Hematopoietic multipotent progenitor cell treated with erythropoietin and hydrocortisone succinate and interleukin-3 and kit ligand, for 4 days (in vitro differentiated cells): ENCODE measurements at places on chromosomes 7 and 10.
A peak's percentile ranks its signal among the peaks of the same experiment; 100 is the strongest.

- no peak for DNase-seq
Measured at GRCh38 chr10:17476073-17476472, 21.7 kb upstream of the ST8SIA6 start.

DNA sequence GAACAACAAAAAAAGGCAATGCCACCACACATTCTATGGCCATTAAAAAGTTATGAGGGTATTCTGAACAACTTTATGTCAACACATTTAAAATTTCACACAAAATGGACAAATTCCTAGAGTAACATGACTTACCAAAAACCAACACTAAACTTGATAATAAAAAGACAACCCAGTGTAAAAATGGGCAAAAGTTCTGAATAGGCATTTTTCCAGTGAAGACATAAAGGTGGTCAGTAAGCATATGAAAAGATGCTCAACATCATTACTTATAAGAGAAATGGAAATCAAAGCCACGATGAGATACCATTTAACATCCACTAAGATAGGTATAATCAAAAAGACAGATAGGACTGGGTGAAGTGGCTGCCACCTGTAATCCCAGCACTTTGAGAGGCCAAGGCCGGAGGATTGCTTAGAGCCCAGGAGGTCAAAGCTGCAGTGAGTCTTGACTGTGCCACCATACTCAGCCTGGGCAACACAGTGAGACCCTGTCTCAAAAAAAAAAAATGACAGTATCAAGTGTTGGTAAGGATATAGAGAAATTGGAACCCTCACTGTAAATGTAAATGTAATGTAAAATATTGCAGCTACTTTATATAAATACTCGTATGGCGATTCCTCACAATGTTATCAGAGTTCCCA, 71.1 kb upstream of the OIT3 start:
- DNase-seq: no peak

- DNase-seq: peak; percentile 94
Measured at GRCh38 chr7:77752016-77752415, 46.2 kb downstream of the TMEM60 start.

GRCh38 chr7:101363734-101364374, 1.2 kb downstream of the COL26A1 start:
- peak; percentile 86 for DNase-seq

DNA sequence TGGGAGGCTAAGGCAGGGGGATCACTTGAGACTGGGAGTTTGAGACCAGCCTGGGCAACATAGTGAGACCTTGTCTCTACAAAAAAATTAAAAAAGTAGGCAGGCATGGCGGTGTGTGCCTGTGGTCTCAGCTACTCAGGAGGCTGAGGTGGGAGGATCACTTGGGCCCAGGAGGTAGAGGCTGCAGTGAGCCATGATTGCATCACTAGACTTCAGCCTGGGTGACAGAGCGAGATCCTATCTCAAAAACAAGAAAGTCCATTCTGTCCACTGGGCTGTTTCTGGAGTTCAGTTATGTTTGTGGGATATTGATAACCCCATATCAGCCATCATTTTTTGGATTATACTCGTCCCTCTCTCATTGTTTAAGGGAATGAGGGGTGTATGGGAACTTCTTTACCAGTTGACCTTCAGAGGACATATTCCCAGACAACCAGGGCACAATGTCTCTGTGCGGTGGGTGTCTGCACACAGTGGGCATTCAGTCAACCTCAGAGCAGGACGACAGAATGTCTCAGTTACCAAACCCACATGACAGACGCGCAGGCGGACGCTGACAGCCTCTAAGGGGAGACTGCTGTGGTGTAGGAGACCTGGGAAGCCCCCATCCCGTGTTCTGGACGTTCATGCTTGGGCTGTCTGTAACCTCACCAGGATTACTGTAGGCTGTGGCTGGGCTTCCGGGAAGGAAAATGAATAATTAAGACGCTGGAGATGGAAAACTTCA, 69.4 kb downstream of the CARD11 start:
- DNase-seq: no peak

GRCh38 chr7:16647435-16647960, 1.5 kb downstream of the BZW2 start:
- peak; percentile 41 for DNase-seq

- no peak for DNase-seq
Measured at GRCh38 chr10:72952642-72953158, 1.9 kb downstream of the PLA2G12B start.

- no peak for DNase-seq
Measured at GRCh38 chr10:68804692-68805091, 22.6 kb upstream of the STOX1 start.

DNA sequence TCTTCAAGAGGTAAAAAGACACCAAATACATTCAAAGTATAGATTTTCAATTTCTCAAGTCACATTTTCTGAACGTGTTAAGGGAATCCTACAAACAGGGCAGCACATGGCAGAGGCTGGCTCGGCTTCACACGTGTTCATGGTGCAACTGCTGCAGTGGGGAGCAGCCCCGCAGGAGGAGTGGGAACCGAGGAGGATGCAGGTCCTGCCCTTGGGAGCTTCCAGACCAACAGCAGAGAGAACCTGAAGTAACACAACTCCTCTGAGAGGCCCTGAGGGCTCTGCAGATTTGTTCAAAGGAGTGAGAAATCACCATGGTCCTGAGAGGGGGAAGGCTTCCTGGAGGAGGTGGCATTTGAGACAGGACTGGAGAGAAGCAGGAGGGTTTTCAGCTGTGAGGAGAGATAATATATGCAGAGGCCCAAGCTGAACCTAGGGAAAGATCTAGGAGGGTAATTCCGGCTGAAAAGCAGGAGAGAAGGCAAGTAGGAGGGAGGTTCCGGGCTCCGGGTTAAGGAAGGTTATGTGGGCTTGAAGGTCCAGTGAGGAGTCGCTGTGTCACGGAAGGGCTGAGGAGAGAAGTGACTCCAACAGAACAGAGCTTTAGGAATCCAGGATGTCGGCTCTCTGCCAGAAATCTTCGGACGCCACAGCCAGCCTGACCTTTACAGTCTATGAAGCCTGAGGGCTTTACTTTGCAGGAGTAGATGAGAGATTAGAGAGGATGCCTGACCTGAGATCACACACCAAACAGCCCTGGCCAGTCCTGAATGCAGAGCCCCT, 77.5 kb downstream of the GPR26 start:
- no peak for DNase-seq

GRCh38 chr7:36946401-36946739, 222.1 kb upstream of the AOAH start:
- no peak for DNase-seq

DNA sequence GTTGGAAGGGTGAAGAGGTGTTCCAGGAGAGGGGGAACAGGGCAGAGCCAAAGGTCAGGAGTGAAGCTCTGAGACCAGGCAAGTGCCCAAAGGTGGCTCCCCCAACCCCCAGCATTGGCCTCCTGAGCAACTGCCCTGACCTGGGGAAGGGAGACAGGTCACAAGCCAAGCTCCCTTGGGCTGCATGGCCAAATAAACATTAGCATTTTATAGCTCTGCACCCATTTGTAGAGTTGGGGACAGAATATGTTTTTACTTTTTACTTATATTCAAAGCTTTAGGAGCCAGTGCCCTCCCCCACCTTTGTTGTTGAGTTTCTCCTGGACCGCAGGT, 4.0 kb downstream of the UNC5B start:
- no peak for DNase-seq

DNA sequence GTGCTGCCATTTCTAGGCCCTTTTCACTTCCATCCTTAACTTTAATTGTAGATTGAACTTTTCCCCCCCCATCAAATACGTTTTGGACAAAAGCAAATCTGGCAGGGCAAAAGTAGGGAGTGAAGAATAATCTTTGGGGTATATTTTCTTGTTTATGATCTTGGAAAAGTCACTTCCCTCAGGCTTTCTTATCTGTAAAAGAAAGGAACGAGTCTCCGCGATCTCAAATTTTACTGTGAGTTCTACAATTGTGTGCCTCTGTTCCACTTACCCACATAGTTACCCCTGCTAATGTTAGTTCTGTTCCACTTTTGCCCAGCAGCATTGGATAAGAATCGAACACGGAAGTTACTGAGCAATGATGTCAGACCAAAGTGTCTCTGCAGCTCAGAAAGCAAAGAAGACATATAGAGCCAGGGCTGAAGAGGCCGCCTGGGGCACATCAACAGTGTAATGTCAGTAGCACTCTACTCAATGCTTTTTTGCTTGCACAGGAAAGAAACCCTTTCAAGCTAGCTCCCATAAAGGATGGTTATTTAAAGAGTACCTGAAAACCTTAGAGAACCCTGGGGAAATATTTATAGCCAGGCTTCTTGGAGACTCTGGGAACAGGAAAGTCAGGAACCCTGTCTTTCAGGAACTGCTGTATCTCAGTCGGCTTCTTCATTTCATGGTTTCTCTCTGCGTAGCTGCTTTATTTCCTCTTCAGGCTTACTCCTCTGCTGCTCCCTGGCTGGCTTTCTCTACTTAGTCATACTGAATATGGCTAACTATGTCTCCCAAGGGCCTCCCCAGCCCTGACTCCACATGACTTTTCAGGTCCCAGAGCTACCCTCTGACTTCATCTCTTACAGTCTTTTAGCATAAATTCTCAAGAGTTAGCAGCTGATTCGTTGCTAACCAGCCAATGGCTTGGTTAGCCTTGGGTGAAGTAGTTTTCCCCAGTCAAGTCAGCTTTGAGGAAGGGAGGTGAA, 123.7 kb upstream of the FAM3C start:
- no peak for DNase-seq

GRCh38 chr10:73537288-73537687, 41.5 kb upstream of the PPP3CB start:
- peak; percentile 61 for DNase-seq
